Right atrium auricular region (tissue), 2 donors: ENCODE measurements at places on chromosomes 1 and 21. TPM values are rescaled to one million over a fixed set of nuclear protein-coding genes. Genes with fewer than 3 reads are reported as not detected.

Gene GJA5
- total RNA-seq: 126 TPM

Gene FALEC
- total RNA-seq: not detected

Gene HTR6
- not detected for total RNA-seq

Gene CLCA1
- total RNA-seq: not detected
